Endothelial cell of umbilical vein (primary cell): ENCODE measurements at places on chromosomes 1 and 21. TPM values are rescaled to one million over a fixed set of nuclear protein-coding genes. Genes with fewer than 3 reads are reported as not detected.
A peak's percentile ranks its signal among the peaks of the same experiment; 100 is the strongest.

DNA sequence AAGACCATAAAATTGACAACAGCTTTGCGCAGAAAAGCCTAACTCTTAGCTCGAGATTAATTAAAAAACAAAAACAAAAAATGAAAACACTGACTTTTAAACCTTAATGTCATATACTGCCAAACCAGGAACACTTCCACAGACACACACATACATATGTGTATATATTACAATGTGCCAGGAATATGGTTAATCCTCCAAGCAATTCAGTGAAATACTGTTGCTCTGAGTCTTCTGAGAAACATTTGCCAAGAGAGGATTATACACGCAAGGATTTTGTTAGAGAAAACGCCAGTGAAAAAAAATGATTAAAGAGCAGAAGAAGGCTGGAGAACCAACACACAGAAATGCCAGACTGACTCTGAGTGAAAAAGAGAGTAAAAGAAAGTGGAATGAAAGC is 116.7 kb upstream of the CHRM3 start:
- DNase-seq, result no peak

- no peak for DNase-seq
These were observed at the start of gene ERICH3 for GRCh38 chr1:74673351-74674111. ERICH3 (minus strand) TSS chr1:74673792; CDS start chr1:74673519, 273 bp downstream.

GRCh38 chr21:36354918-36355680 is 30.1 kb upstream of the CHAF1B start:
- no peak for DNase-seq

DNA sequence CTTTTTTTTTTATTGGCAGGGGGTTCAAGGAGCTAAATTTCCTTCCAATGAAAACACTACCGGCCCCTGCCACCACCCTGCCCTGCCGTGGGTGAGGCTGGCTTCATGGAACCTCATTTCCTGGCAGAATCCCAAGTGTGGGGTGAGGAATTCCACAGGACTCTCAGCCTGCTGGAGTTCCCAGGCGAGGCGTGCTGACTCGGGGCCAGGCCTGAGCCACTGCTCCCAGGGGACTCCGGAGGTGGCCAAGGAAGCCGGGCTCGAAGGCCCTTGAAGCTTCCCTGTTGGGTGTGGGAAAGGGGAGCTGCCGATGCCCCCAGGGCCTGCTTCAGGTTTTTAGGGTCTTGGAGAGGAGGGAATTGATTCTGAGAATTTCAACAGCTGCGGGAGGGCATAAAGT is 95.3 kb upstream of the ACTRT2 start:
- DNase-seq, result no peak

- no peak for DNase-seq
These were observed 4.5 kb upstream of the LEFTY2 start for GRCh38 chr1:225945564-225945963.

DNA sequence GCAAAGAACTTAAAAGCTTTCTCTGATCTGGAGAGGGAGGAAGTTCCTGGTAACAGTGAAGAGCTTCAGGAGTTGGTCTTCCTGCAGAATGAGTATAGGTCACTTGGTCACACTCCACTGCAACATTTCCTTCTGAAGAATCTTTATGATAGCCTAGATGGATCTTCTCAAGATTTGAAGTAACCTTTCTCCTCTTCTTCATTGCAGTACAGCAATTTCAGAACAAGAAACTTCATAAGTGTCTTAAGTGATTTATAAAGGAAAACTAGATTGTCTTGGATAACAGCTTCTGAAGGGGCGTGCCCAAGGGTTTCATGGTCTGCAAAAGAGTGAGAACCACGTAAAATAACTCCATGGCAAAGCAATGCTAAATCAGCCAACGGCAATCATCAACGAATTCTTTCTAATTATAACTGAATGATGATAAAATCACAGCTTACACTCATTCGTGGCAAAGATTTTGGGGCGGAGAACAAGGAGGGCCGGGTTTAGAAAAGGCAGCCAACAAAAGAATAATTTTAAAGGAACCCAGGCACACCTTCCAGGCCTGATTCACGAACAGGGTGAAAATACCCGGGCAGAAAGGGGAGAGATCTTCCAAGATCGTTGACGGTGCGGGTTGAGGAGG is 53.9 kb upstream of the ASPM start:
- DNase-seq, result peak; percentile 67

GRCh38 chr1:98500324-98500723 is 161.2 kb upstream of the SNX7 start:
- DNase-seq, result no peak

GRCh38 chr1:182229921-182230491 is 161.6 kb downstream of the GLUL start:
- no peak for DNase-seq

The CELA3B gene
- 0.48 TPM in 1 of 2 replicates, not detected in the other for total RNA-seq

The GSTM5 gene
- total RNA-seq, result 0.51 and 1.6 TPM in 2 replicates
